Activated naive CD4-positive, alpha-beta T cell treated with anti-CD3 and anti-CD28 coated beads for 36 hours (primary cell): ENCODE measurements at places on chromosomes 7 and 10. TPM values are rescaled to one million over a fixed set of nuclear protein-coding genes. Genes with fewer than 3 reads are reported as not detected.

- no peak for DNase-seq
Observed at GRCh38 chr10:108902619-108903285, 1020.6 kb downstream of the XPNPEP1 start.

DNA sequence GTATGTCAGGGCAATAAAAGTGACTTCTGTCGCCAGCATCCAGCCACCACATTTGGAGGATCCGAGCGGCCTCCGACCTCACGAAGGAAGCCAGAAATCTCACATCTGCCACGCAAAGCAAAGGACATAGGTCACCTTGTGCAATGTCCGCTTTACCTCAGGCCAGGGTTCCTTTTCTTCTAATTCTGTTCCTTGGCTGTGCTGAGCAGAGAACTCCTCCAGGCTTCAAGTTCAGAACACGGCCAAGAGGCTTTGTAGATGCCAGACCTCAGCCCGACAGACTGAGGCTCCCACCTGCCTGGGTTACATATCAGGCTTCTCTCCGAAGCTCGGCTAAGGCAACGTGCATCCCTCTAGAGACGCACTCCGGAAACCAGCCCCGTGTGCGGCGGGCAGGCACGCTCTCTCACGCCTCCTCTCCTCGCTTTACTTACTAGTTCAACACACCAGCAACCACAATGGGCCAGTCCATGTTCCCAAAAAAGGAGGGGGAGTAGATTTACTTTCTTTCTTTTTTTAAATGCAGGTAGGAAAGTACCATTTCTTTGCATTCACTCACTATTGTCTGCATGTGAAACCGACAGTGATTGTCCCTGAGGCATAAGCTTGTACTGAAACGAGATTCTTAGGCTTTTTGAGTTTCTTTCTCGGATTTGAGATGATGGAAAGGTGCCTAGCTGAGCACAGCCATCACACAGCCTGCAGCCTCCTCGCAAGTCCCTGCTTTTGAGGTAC lies 122.4 kb upstream of the AFAP1L2 start:
- DNase-seq: peak; percentile 95

EPHA1 gene
- 1.3 TPM for total RNA-seq

DNA sequence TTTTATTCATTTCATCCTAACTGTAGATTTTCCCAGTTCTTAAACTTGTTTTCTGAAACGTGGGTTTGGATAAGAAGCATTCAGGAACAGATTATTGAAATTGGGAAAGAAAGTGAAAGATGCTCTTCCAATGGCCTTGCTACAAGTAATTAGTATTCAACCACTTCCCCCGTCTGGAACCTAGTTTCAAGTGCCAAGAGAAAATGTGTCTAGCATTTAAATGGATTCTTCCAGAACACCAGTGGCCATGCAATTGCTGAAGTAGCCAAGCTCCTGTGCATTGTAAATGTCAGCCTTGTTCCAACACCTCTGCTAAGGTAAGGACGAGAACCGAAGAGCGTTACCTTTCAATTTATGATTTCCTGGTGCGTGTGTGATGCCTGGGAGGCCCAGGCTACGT lies 68.2 kb downstream of the PFKFB3 start:
- DNase-seq: no peak

DNA sequence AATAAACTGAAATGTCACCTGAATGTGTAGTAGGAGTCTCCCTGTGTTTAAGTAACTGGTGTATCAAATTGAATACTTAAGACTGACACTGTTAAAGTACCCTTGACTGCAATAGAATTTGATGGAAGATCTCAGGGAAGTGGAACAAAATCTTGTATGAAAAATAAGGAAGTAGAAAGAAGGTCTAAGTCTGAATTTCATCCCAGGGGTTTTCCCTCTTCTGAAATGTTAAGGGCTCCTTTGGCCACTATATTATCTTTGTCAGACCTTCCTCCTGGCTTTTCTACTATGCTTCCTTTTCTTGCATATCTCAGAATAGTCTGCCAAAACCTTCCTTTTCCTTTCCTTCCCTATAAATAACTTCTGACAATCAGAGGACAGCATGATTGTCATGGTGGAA lies 59.6 kb downstream of the BLNK start:
- no peak for DNase-seq

SPDYE9 gene
- total RNA-seq: not detected

HKDC1 gene
- 1.6 TPM for total RNA-seq

GRCh38 chr7:140646931-140647647 lies 6.5 kb upstream of the DENND2A start:
- peak; percentile 56 for DNase-seq

DNA sequence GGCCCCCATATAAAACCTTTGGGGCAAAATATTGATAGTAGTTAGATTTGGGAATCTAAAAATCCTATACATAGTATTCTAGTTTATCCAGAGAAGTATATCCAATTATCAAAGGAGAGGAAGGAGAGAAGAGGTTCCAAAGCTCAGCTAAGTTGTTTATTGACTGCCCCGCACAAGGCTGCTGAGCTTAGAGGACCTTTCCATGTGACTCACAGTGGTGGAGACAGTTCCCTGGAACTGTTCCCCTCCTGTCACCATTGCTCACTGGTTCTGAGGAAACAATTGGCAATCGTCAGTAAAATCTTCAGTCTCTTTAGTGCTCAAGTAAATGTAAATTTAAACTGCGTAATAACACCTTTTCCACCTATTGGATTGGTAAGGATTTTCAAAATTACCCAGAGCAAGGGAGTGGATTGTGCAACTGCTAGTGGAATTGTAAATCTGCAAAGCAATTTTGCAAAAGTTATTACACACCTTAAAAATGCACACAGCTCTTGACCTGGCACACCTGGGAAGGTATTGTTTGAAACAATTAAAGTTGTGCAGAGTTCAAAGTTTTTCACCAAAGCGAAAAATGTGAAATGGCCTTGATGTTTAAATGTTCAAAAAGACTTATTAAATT lies 63.1 kb downstream of the EEPD1 start:
- no peak for DNase-seq

PNLIP gene
- total RNA-seq: not detected

TSPAN13 gene
- 0.52 TPM for total RNA-seq

UTF1 gene
- total RNA-seq: not detected

GRCh38 chr10:92571649-92572048 lies 2.2 kb downstream of the IDE start:
- DNase-seq: no peak

GRCh38 chr10:124385627-124386185 lies 33.0 kb downstream of the OAT start:
- DNase-seq: no peak

GRCh38 chr10:15124190-15124589 lies 27.0 kb downstream of the RPP38 start:
- no peak for DNase-seq

GRCh38 chr7:155566011-155566836 lies 19.9 kb upstream of the CNPY1 start:
- no peak for DNase-seq

MEST gene
- 1.6 TPM for total RNA-seq

DNA sequence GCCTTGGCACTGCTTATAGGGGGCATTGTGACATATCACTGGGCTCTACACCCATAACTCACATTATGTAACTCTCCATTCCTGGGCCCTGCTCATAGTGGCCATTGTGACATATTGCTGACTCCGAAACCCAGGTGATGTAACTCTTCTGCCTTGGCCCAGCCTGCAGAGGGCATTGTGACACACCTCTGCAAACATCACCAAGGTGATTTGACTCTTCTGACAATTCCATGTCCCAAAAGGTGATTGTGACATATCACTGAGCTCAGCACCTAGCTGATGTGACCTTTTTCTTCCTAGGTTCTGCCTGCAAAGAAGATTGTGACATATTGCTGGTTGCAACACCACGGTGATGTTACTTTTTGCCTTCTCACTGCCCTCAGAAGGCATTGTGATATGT lies 36.5 kb upstream of the ZNF680 start:
- DNase-seq: no peak

SPDYE1 gene
- total RNA-seq: not detected

- no peak for DNase-seq
Observed at GRCh38 chr7:116446212-116446855, 53.2 kb upstream of the CAV2 start.

ATG9B gene
- 2.8 TPM for total RNA-seq

GRCh38 chr10:30742471-30742870 lies 112.9 kb upstream of the LYZL2 start:
- no peak for DNase-seq

DNA sequence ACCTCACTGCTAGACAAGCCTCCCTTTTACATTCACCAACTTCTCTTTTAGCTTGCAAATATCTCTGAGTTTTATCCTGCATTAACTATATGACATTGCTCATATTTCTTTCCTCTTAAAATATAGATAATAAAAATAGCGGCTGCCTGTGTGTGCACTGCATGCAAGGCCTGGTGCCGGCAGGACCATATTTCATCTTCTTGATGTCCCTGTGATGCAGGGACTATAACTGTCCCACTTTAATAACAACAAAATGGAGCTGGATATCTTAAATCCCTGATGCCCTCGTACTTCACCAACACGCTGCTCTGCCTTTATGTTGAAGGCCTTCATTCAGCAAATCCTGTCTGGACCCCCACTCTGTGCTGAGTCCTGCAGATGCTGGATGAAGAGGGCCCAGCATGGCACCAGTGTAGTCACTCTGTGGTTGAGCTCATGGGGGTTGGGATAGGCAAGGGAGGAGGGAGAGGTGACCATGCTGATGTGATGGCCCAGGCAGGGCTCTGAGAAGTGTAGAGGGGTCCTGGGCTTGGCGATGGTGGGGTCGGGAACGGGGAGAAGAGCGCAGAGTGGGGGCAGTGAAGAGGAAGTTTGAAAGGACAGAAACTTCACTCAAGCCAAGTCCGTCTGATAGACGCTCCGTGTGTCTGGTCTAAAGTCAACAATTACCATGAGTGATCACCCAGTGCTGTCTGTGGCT lies 40.4 kb downstream of the C10orf90 start:
- no peak for DNase-seq

DNA sequence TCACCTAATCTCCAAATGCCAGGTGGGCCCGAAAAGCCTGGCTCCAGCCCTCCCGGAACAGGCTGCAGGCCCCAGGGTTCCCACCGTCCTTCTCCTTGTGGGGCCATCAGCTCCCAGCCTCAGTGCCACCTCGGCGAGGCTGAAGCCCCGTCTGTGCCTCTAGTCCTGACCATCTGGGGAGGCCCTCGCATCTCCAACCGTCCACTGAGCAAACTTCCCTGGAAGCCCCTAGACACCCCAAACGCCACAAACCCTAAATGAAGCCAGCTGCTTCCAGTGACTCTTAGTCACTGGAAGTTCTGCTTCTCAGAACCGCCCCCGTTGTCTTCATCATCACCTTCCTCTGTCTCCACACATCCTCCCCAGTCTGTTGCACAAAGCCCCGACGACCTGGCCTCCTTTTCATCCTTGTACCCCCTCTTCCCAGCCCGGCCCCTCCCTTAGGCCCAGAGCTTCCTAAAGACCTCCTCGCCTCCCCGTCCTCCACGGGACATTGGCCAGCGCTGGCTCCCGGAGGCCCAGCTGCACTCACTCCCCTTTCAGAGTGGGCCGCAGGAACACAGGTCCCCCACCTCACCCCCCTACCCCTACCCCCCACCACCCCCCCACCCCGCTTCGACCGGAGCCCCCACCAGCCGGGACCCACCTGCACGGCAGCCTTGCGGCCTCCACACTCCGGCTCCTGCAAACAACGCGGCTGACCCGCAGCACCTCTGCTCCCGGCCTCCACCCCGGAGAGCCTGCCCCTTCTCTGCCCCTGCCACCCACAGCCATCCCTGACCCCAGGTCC lies 1.1 kb upstream of the DIP2C start:
- no peak for DNase-seq

GRCh38 chr7:111758332-111758731 lies 196.0 kb upstream of the IMMP2L start:
- DNase-seq: no peak

- no peak for DNase-seq
Observed at GRCh38 chr10:88853155-88853881, 1.7 kb upstream of the ANKRD22 start.

DNA sequence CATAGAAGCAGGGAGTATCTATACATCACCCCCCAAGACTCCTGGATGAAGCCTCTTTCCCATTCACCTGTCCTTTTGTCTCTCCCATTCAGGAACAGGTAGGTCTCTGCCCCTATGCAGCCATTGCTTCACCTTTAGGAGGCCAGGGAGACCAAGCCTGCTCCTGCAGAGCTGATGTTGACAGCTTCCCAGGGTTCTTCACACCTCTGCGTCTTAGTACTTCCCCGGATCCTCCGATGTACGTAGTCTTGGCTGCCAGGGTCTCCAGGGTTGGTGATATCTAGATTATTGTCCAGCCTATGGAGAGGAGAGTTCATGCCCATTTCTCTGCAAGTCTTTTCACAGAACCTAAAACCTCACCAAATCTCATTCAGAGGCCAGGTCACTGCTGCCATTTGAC lies 365.7 kb upstream of the KLF6 start:
- no peak for DNase-seq

- no peak for DNase-seq
Observed at GRCh38 chr7:89104748-89105685, 309.5 kb upstream of the TEX47 start.

NXPH1 gene
- not detected for total RNA-seq

STEAP1B gene
- 0.19 TPM for total RNA-seq
